Inflammatory macrophage (primary cell): ENCODE measurements at places on chromosomes 2 and 18.
A peak's percentile ranks its signal among the peaks of the same experiment; 100 is the strongest.

- no peak for DNase-seq
Observed at GRCh38 chr2:148642112-148642744, 2.3 kb upstream of the EPC2 start.

DNA sequence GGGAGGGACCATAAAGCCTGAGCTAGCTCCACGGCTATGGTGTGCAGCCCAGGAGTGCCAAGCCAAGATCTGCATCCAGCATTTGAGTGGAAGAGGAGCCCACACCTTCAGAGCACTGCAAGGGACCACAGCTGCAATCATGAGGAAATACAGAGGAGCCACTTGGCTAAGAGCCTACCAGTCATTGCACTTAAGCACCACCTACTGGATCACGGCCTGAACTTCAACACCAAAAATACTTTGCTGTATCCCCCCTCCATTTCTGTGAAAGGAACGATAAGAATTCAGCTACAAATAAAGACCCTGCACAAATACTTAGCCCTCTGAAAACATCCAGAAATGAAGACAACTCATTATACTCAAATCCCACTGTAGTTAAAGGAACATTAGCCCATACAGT is 545.3 kb downstream of the TSN start:
- DNase-seq, result no peak

- DNase-seq, result no peak
Observed at GRCh38 chr18:55096263-55096951, 137.1 kb upstream of the CCDC68 start.

DNA sequence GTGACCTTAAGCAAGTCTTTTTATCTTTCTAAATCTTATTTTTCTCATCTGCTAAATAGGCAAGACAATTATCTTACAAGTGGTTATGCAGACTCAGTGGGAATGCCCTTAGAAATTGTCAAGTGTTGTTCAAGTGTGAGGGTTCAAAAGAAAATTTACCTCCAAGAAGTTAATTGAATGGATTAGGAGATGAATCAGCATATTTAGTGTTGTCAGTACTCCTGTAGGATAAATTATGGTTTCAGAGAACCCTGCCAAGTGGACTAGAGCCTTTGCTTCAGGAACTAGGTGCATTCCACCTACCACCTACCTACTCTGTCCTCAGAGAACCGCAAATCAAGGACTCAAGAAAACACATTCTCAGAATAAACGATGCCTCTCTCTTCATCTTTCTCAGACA is 69.8 kb upstream of the KCTD1 start:
- no peak for DNase-seq

GRCh38 chr2:130911482-130911881 is 74.8 kb downstream of the ARHGEF4 start:
- DNase-seq, result no peak

DNA sequence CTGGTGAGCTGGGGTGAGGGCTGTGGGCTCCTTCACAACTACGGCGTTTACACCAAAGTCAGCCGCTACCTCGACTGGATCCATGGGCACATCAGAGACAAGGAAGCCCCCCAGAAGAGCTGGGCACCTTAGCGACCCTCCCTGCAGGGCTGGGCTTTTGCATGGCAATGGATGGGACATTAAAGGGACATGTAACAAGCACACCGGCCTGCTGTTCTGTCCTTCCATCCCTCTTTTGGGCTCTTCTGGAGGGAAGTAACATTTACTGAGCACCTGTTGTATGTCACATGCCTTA is 10.5 kb downstream of the PROC start:
- DNase-seq, result no peak

DNA sequence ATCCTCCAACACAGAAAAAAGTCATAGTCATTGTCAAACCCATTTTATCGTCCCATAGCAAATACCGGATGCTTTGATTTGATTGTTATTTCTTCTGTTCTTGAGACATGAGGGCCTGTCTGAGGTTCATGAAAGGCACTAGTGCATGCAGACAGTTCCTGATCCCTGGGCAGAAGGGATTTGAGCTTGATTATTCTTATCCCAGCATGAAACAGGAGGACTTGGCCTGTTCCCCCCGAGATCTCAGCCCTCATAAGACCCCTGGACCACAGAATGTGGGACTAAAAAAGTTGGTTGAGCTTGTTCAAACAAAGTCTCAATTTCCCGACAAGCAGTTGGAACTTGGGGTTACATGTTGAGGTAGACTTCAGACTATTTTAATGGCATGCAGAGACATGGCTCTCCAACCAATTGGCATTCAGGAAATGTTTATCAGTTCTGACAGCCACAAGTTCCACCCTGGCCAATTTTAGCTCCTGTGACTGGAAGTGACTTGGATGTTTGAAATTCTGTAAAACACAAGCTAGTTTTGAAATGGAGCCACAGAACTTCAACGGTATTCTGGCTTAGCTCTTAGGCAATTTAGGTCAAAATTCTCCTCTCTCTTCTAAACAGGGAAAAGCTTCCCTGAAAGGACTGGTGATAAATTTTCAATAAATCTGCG is 366.9 kb upstream of the SLC14A2 start:
- peak; percentile 26 for DNase-seq

GRCh38 chr18:63284827-63285733 is 34.5 kb downstream of the BCL2 start:
- DNase-seq, result no peak

- no peak for DNase-seq
Observed at GRCh38 chr2:161351678-161352077, 43.5 kb downstream of the PSMD14 start.

GRCh38 chr2:86048888-86049287 is 56.8 kb downstream of the POLR1A start:
- DNase-seq, result no peak

- DNase-seq, result no peak
Observed at GRCh38 chr2:60127191-60127590, 426.3 kb downstream of the BCL11A start.

- DNase-seq, result no peak
Observed at GRCh38 chr2:11319939-11320338, 24.5 kb downstream of the ROCK2 start.

GRCh38 chr18:35688757-35689156 is 107.2 kb downstream of the GALNT1 start:
- DNase-seq, result no peak

DNA sequence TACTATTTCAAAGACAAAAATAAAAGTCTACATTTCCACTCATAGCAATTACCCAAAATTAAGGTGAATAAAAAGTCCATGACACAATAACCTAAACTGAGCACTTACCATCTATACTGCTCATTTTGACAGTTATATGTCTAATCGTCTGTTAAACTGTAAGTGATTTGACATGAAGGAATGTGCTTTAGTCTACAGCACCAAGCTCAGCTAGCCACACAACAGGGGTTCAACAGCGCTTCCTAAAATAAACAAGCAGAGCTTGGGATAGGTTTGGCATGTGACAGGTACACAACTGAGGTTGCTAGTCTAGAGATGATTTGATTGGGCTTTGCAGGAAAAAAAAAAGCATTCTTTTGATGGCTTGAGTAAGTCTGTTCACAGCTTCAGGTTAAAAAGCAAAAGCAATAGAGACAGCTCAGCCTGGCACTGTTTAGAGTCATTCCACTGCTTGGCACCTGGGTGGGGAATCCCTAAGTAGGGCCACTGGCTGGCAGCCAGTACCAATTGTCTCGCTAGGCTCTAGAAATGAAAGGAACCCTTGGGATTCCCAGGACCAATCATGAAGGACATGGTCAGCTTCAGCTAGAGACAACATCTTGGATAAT is 78.6 kb downstream of the BARD1 start:
- no peak for DNase-seq

DNA sequence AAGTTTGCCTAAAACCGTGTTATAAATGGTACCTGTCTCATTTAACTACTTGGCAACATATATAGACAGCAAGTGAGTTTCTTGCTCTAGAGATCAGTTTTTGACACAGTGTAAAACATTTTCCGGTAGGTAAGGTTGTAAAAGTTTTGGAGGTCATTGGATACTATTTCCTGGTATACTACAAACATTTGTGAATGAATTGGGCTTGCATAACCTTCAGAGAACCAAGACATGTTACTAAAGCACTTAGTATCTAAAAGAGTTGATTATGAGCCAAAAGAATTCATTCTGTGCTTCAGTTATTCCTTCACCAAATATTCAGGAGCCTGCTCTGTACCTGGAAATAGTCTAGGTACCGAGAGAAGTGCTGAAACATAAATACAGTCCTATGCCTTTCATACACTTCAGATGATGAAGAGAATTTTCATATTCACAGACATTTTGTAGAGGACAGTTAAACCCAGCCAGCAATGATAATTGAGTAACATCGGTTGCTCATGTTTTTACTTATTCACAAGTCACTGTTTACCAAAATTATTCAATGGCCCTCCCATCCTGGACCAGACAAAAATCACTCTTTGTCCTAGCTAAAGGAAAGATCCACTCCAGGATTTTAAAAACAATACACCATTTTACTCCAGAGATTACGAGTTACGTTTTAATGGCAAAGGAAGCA is 319.4 kb upstream of the RBMS1 start:
- DNase-seq, result no peak

GRCh38 chr2:210302326-210302725 is 12.6 kb downstream of the MYL1 start:
- no peak for DNase-seq

DNA sequence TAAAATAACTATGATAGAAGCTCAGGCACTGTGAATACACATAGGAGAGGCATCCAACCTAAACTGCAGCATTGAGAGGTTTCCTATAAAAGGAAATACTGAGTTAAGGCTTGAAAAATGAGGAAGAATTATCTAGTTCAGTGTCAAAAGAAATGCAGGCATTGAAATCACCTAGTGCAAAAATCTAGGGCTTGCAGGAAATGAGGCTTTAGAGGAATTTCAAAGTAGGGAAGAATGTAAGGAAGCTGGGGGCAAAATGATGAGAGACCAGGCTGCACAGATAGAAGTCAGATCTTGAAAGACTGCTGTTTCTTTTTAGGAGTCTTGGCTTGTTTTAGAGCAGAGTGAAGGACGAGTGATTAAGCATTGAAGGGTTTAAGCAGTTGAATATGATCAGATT is 28.1 kb upstream of the SCYGR2 start:
- DNase-seq, result no peak

- DNase-seq, result no peak
Observed at GRCh38 chr2:168626647-168627046, 170.6 kb downstream of the CERS6 start.

- DNase-seq, result no peak
Observed at GRCh38 chr2:21422724-21423522, 299.2 kb downstream of the TDRD15 start.

GRCh38 chr2:73163483-73164367 is 38.6 kb upstream of the NOTO start:
- DNase-seq, result peak; percentile 71

GRCh38 chr2:184597571-184597991 is 748 bp upstream of the ZNF804A start:
- peak; percentile 83 for DNase-seq

GRCh38 chr2:5697562-5697961 is 5.4 kb downstream of the SOX11 start:
- no peak for DNase-seq

DNA sequence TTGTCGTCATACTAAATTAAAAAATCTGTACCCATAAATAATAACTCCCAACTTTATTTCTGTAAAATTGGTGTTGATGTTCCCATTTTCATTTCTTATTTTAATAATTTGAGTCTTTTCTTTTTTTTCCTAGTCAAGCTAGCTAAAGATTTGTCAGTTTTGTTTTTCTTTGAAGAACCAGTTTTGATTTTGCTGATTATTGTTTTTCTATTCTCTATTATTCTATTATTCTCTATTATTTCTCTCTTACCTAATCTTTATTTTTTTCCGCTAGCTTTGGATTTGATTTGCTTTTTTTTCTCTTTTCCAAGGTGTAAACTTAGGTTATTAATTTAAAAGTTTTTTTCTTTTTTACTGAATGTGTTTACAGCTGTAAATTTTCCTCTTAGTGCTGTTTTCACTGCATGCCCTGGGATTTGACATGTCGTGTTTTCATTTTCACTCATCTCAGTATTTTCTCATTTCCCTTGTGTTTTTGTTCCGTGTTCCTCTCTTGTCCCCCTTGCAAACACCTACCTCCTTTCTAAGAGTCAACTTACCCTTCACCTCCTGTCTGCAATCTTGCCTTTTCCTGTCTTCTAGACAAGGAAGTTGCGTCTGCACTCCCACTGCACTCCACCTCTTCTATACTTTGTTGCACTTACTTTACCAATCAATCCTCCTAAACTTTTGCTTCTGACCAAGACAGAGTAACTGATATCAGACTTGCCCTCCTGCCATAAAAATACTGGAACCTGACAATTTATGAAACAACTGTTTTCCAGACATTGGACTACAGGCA is 18.8 kb downstream of the PSMG2 start:
- no peak for DNase-seq

- DNase-seq, result peak; percentile 68
Observed at GRCh38 chr2:237431372-237431771, 17.4 kb upstream of the COL6A3 start.

- DNase-seq, result no peak
Observed at GRCh38 chr2:86364894-86365293, 27.5 kb upstream of the REEP1 start.

GRCh38 chr2:207318181-207318628 is 152.5 kb upstream of the KLF7 start:
- DNase-seq, result no peak

DNA sequence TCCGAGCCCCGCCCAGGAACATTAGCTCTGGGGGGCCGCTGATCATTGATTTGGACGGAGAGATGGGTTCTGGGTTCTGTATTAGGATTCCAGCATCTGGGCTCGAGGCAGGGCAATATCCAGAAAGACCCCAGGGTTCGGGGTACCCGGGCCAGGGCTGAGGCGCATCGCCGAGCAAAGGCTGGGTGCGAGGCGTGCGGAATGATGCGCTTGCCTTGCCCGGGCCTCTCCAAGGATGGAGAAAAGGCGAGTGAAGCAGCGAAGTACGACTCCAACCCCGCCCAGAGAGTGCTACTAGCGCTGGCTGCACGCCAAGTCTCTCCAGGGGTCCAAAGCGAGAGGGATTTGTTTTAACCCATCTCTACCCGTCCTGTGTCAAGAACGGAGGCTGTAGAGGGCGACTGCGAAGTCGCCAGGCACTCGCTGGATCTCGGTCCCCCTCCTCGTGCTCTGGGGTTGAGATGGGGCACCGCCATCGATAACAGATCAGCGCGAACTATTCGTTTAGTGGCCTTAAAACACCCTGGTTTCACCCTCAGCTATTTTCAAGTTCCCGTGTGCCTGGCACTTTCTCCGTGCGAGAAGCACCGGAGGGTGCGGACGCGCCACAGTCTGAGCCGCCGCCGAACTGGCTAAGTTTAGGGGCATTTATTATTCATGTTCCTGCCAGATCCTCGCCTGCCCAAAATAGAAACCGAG is 1.9 kb downstream of the ADCYAP1 start:
- no peak for DNase-seq

GRCh38 chr18:3706279-3707097 is 256.5 kb downstream of the TGIF1 start:
- DNase-seq, result peak; percentile 50
